Fibroblast of skin of scalp (primary cell): ENCODE measurements at places on chromosomes 5 and 9.

GRCh38 chr9:111945216-111945615 is 48.6 kb downstream of the UGCG start:
- peak; percentile 76 for DNase-seq

DNA sequence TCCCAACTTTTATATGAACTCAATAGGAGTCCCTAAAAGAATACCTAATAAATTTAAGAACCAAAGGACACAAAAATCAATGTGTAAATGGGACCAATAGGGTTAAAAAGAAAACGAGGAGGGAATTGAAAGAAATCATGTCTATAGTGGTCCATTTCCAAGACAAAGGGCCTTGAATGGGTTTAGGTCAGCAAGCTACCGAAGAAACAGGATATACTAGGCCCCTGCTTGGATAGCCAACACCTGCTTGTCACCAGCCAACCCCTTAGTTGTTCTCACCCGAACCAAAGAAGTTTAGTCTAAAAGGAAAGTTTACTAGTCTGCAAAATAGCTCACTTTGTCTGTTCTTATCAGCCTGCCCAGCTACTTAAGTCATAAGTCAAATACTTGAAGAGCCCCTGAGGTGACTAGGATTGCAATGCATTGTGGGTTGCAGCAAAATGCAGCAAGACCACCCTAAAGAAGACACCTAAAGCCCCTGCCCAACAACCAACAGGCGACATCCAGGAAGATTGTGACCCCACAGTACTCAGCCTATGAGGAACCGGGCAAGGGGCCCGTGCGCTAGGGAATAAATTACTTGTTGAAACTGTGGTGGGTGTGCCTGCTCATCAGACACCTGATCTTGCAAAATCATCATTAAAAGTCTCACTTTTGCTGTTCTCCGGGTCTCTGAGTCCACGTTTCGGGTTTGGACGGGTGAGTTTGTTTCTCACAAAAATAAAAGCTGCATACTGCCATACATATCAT is 183.9 kb upstream of the PPP1R26 start:
- no peak for DNase-seq

- DNase-seq = peak; percentile 75
These were observed 313.3 kb downstream of the PIK3R1 start for GRCh38 chr5:68528821-68529273.

DNA sequence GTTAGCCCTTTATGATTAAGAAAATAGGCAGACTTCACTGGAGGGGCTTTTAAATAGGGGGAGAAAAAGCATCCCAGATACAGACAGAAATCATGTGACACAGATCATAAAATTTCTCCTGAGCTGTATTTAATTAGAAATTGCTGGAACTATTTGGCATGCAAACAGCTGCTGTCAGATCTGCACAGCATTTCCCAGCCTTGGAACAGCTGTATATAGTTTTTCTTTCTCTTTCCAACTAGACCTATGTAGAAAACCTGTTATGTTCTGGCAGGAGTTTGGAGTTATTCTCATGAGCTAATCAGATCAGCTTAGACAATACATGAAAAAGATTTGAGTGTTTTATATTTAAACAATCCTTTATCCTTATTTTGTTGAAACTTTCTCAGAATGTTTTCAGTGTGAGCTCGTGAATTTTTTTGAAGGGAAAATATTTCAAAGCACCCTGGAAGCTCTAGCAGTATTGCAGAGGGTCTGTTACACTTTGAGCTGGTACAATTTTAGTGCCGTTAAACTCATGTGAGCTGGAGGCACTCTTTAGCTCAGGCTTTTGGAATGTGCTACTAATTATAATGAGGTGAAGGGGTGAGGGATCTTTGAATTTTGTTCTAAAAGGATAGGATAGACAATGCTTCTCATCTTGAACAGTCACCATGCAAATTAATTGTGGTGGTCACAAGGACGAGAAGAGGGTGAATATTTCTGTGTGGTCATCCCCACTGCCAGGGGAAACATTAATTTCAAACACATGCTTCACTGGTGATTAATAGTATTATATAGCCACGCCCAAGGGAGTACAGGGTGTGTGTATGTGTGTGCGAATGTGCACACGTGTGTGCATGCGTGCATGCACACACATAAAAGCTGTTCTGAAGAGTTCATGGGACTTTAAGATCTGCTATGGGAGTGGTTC is 239.4 kb upstream of the FBXL7 start:
- DNase-seq = peak; percentile 32

- DNase-seq = no peak
These were observed 44.5 kb upstream of the ANGPTL2 start for GRCh38 chr9:127166651-127167524.

- DNase-seq = no peak
These were observed 341.5 kb upstream of the CCNH start for GRCh38 chr5:87754009-87754757.
